ENCODE measurements at places on chromosomes 3 and 15. TPM values are rescaled to one million over a fixed set of nuclear protein-coding genes. Genes with fewer than 3 reads are reported as not detected.

GOLGA8T gene
- total RNA-seq = not detected

GRCh38 chr3:144852999-144853398 is 881.4 kb downstream of the DIPK2A start:
- ATAC-seq = no peak

- no peak for ATAC-seq
Observed at GRCh38 chr3:102037209-102037608, 187.9 kb downstream of the NFKBIZ start.

- ATAC-seq = no peak
Observed at GRCh38 chr15:32882955-32883354, 165.2 kb downstream of the GREM1 start.

DNA sequence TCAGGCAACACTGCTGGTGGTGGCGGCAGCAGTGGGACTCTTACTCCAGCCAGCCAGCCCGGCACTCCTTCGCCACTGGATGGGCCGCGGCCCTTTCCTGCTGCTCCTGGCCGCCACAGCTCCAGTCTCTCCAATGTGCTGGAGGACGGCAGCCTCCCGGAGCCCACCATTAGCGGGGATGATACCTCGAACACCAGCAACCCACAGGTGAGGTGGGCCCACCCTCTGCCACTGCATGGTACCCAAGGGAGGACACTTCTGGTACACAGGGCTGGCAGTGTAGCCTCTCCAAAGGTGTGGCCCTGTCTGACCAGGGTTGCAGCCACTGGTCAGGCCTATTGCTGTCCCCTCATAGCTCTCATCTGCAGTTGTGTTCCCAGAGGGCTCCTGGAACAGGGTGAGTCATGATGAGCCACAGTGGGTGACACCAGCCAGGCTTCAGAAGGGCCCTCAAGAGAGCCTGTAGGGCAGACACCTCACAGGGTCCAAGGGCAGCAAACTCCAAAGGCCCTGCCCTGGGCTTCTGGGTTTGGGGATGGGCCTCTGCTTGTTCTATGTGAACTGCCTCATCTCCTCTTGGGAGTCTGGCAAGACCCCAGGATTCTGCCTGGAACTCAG is 20.8 kb downstream of the NBEAL2 start:
- no peak for ATAC-seq

DNA sequence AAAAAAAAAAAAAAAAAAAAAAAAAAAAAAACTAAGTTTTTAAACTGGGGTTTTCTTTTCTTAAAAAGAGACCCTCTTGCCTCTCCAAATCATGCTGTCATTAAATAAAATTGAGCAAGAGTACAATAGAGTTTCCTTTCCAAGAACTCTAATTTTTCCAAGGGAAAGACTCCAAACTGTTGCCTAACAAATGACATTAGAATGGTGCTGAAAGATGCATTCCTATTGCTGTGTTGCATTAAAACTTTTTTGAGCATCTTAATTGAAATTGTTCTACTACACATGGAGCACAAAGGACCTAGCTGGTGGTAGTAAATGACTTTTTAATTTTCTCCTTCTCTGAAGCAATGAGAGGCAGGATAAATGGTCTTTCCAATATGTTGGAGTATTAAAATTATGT is 469.1 kb upstream of the ARHGEF26 start:
- peak; percentile 62 for ATAC-seq

DNA sequence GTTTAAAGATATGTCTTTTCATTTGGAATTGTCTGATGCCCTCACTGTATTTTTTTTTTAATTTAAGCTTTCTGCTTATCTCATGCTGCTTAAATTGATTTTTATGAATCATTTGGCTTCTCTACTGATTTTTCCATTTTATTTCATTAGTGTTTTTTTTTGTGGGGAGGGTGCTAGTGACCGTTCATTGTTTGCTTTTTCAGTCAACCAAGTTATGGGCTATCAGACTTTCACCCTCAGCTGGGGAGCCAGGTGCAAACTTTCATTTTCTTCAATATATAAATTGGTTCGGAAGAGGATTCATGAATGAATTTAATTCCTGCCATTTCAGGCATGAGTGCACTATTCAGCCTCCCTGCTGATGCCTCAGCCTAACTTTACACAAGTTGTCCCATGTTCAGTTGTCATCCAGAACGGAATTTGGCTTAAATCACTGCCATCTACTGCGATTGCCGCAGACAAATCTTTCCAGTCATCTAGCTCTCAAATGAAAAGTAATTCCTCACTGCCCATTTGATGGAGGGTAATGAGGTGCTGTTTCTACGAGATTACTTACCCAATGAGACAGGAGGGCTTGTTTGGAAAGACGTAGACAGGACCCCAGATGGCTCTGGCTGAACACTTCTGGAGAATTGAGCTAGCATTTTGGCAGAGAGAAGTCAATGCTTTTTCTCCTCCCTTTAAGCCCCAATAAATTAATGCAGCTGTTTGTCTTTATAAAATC is 89.9 kb upstream of the RORA start:
- no peak for ATAC-seq

RNF111 gene
- 17.5 TPM for total RNA-seq

CTXN2 gene
- total RNA-seq = not detected

DNA sequence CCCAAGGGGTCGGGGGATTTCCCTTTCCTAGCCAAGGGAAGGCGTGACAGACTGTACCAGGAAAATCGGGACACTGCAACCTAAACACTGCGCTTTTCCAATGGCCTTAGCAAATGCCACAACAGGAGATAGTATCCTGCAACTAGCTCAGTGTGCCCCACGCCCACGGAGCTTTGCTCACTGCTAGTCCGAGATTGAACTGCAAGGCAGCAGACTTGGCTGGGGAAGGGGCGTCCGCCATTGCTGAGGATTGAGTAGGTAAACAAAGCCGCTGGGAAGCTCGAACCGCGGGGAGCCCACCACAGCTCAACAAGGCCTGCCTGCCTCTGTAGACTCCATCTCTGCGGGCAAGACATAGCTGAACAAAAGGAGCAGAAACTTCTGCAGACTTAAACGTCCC is 72.3 kb upstream of the THRB start:
- ATAC-seq = no peak

GRCh38 chr3:171443211-171443957 is 16.8 kb downstream of the TNIK start:
- ATAC-seq = no peak

DNA sequence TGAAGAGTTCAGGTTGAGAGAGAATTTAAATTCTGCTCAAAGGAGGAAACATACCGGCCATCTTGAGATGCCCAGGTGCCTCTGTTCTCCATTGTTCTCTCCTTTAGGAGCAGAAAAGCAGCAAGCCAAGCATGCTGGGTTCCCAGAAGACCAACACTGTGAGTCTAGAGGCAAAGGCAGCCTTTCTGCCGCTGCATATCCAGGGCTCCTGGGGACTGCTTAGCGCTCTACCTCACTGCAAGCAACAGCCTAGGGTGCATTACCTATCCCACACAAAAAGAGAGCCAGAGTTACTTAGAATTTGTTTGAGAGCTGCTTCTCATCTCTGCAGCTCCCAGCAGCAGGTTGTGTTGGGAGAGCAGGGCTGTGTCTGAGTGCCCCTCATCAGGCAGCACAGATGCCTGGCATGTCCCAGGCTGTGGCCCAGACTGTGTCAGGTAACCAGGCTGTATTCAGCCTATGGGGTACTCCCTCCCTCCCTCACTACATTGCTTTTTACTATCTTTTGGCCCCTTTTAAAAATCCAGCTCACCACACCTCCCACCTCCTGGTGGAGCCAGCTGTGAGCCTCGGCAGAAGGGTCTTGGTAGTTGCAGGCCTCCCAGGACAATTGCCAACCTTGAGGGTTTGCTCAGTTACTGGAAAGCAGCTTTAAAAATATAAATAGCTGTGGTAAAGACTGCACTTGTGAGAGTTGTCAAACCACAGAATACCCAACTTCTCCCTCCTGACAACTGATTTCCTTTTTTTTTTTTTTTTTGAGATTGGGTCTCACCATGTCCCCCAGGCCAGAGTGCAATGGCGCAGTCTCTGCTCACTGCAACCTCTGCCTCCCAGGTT is 30.2 kb downstream of the BCL2L10 start:
- no peak for ATAC-seq

GRCh38 chr3:85781806-85782205 is 823.0 kb downstream of the CADM2 start:
- no peak for ATAC-seq

- ATAC-seq = no peak
Observed at GRCh38 chr3:4821975-4822374, 157.3 kb upstream of the BHLHE40 start.

DNA sequence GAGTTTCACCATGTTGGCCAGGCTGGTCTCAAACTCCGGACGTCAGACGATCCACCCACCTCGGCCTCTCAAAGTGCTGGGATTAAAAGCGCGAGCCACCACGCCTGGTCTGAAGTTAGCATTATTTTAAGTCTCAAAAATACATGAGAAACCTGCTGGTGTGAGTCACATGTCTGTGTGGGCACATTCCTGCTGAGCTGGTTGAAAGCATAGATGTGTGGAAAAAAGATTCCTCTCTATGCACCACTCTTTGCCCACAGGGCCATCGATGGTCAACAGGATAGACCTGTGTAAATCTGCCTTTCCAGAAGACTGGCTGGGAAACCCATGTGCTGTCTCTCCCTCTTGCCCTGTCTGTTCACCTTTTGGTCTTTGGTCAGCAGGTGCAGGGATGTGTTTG is 63.5 kb downstream of the CHRD start:
- no peak for ATAC-seq

KLHL25 gene
- 8.8 TPM for total RNA-seq

ITGA11 gene
- 5.0 TPM for total RNA-seq

SLC12A1 gene
- not detected for total RNA-seq

SOX14 gene
- total RNA-seq = not detected

GRCh38 chr3:139481116-139481515 is 4.8 kb upstream of the RBP2 start:
- no peak for ATAC-seq

RBPMS2 gene
- 47.8 TPM for total RNA-seq

CKMT1B gene
- not detected for total RNA-seq
